Fibroblast of the aortic adventitia (primary cell): ENCODE measurements at places on chromosomes 4 and X. TPM values are rescaled to one million over a fixed set of nuclear protein-coding genes. Genes with fewer than 3 reads are reported as not detected.

Gene ENOX2
- 13.2 and 16.5 TPM in 2 replicates for total RNA-seq

Gene ACE2
- 0.09 TPM in 1 of 2 replicates, not detected in the other for total RNA-seq

Gene TRPC5OS
- total RNA-seq: not detected in 2 replicates

Gene SLC25A6
- 190 and 311 TPM in 2 replicates for total RNA-seq

Gene DCHS2
- total RNA-seq: under 0.01 TPM in 1 of 2 replicates, not detected in the other

Gene TBC1D25
- 8.0 and 10.1 TPM in 2 replicates for total RNA-seq

Gene SH3RF1
- 47.5 and 57.8 TPM in 2 replicates for total RNA-seq

Gene ZFP42
- 0.09 TPM in 1 of 2 replicates, not detected in the other for total RNA-seq

Gene S100P
- not detected in 2 replicates for total RNA-seq

Gene CLGN
- 4.1 and 19.3 TPM in 2 replicates for total RNA-seq

Gene DBET
- not detected in 2 replicates for total RNA-seq

Gene USP17L19
- total RNA-seq: not detected in 2 replicates

Gene BCOR
- total RNA-seq: 8.2 and 12.7 TPM in 2 replicates

Gene ADH1B
- total RNA-seq: 535 and 1,346 TPM in 2 replicates

Gene PCDH18
- 102 and 210 TPM in 2 replicates for total RNA-seq

Gene OPHN1
- 5.6 and 9.4 TPM in 2 replicates for total RNA-seq

Gene MBNL3
- total RNA-seq: 5.8 and 10.2 TPM in 2 replicates

Gene SLC49A3
- total RNA-seq: 5.6 and 11.6 TPM in 2 replicates

Gene PABPC5
- total RNA-seq: 1.8 and 8.1 TPM in 2 replicates

Gene SMIM10
- 5.0 and 6.6 TPM in 2 replicates for total RNA-seq

Gene ARHGAP36
- total RNA-seq: not detected in 2 replicates

Gene AKAP17A
- total RNA-seq: 9.5 and 16.9 TPM in 2 replicates

Gene CXCL9
- not detected in 2 replicates for total RNA-seq

Gene INTU
- total RNA-seq: 6.0 and 14.1 TPM in 2 replicates

Gene ASMT
- not detected in 2 replicates for total RNA-seq

Gene FAM47A
- total RNA-seq: not detected in 2 replicates

Gene TKTL2
- total RNA-seq: not detected in 2 replicates

Gene PGM2
- 19.9 and 21.4 TPM in 2 replicates for total RNA-seq

Gene SHROOM4
- 0.72 and 1.4 TPM in 2 replicates for total RNA-seq

Gene TFE3
- total RNA-seq: 18.9 and 50.5 TPM in 2 replicates

Gene UGT2B11
- total RNA-seq: not detected in 2 replicates

Gene RS1
- total RNA-seq: not detected in 2 replicates

Gene SHROOM3
- 1.6 and 18.0 TPM in 2 replicates for total RNA-seq

Gene RFC1
- total RNA-seq: 38.9 and 78.5 TPM in 2 replicates

Gene ETDB
- not detected in 2 replicates for total RNA-seq

Gene WDFY3
- total RNA-seq: 26.8 and 86.9 TPM in 2 replicates

Gene LARP7
- total RNA-seq: 47.4 and 105 TPM in 2 replicates

Gene IL21
- not detected in 2 replicates for total RNA-seq

Gene CENPVL3
- not detected in 2 replicates for total RNA-seq

Gene ITGB1BP2
- total RNA-seq: 2.6 and 6.2 TPM in 2 replicates
